ENCODE measurements at places on chromosomes 2 and 18. TPM values are rescaled to one million over a fixed set of nuclear protein-coding genes. Genes with fewer than 3 reads are reported as not detected.

- no peak for DNase-seq
These were observed 369.5 kb upstream of the CELF4 start for GRCh38 chr18:37935086-37935485.

- DNase-seq: no peak
These were observed 40.8 kb upstream of the PXDN start for GRCh38 chr2:1784986-1785617.

- no peak for DNase-seq
These were observed 66.7 kb upstream of the RPL31 start for GRCh38 chr2:100935372-100935752.

Gene NEU2
- total RNA-seq: not detected

Gene CFAP221
- total RNA-seq: 1.8 TPM

DNA sequence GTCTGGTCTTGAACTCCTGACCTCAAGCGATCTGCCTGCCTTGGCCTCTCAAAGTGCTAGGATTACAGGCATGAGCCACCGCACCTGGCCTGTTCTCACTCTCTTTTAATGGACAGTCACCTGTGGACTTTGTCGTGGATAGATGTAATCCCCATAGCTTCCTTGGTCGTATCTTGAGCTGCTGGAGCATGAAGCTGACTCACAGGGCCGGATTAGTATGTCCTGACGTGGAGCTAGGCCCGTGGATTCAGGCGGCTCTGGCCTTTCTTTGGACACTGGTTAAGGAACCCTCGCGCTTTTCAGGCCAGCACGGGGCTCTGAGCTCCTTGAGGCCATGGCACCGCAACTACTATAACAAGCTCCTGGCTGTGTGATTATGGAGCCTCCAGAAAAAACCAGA is 27.5 kb upstream of the GBX2 start:
- DNase-seq: peak; percentile 40

DNA sequence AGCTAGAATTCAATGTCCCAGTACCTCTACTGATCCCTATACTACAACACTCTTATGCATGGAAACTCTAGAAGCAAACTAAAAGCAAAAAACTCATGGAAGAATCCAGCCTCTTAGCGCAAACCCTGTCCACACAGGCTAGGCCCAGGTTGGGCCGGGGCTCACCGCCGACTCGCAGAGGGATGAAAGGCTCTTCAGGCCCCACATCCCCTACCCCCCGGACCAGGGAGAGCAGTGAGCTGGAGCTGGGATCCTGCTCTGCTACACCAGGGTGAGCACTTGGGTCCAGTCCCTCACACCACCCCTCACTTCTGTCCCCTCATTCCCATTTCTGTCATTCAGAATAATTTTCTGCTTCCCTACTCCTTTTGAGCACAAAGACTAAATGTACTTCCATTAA is 2.0 kb downstream of the OST4 start:
- peak; percentile 47 for DNase-seq

Gene DHRS9
- total RNA-seq: 4.9 TPM

DNA sequence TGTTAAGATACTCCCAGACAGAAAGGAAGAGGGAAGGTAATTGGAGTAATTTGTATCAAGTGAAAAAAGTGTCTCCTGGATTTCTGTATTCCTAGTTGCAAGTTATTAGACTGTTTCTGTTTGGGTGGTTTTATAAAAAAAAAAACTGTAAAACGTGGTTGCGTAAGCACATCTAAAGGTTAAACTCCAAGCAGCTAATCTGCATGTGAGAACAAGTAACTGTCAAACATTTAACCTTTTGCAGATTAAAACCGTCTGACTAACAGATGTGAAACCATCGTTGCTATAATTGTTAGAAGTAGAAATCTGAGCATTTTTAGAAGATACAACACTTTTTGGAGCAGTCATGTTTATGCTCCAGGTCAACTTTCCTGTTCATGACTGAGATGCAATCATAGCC is 72.3 kb downstream of the AFF3 start:
- no peak for DNase-seq

Gene FAM110C
- 0.58 TPM for total RNA-seq

Gene SLC4A3
- 6.7 TPM for total RNA-seq

- no peak for DNase-seq
These were observed 64.9 kb downstream of the CHST9 start for GRCh38 chr18:27120246-27120645.

Gene RAD51AP2
- not detected for total RNA-seq

DNA sequence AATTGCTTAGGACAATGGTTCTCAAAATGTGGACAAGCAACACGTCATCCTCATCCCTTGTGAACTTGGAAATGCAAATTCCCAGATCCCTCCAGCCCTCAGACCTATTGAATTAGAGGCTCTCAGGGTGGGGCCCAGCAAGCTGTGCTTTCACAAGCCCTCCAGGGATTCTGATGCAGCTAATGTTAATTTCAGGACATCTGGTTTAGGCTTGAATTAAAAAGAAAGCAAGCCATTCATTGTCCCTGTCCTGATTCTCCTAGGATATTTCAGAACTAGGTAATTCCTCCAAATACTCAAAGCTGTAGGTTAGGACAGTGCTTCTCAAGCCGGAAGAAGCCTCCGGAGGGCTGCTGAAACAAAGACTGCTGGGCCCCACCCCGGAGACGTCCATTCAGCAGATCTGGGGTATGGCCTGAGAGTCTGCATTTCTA is 26.0 kb upstream of the GLI2 start:
- peak; percentile 56 for DNase-seq

- DNase-seq: peak; percentile 48
These were observed 11.8 kb upstream of the DUSP2 start for GRCh38 chr2:96156926-96157648.

DNA sequence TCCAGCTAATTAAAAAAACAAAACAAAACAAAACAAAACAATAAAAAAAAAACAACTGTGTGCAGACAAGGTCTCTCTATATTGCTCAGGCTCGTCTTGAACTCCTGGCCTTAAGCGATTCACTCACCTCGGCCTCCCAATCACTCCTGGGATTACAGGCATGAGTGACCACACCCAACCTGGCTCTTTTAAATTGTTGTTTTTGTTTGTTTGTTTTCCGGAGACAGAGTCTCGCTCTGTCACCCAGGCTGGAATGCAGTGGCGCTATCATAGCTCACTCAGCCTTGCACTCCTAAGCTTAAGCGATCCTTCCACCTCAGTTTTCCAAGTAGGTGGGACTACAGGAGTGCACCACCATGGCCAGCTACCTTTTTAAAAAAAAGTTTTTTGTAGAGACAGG is 201.6 kb downstream of the EN1 start:
- DNase-seq: no peak

Gene NYAP2
- 0.22 TPM for total RNA-seq

GRCh38 chr18:79690071-79690470 is 10.5 kb downstream of the CTDP1 start:
- no peak for DNase-seq

DNA sequence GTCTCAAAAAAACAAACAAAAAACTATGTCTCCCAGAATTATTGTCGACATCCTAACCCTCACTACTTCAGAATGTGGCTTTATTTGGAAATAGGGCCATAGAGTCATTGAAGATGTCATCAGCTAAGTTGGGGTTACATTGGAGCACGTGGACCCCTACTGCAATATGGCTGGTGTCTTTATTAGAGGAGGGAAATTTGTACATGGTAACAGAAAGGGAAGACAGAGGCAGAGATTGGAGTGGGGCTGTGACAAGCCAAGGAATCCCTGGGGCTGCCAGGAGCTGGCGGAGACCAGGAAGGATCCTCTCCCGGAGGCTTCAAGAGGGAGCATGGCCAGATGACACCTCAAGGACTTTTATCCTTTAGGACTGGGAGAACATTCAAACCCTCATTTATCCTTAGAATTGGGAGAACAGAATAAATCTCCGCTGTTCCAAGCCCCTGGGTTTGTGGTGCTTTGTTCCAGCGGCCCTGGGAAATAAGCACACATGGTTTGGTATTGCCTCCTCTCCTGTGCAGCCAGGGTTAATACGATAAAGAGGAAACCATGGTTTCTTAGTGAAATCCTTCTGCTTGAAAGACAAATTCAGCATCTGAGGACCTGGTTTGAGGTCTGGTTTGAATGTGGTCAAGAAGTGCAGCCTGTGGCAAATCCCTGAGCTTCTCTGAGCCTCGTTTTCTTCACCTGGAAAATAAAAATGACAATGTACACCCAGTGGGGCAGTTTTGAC is 184.7 kb downstream of the MYCN start:
- DNase-seq: no peak

GRCh38 chr2:12389344-12390045 is 327.2 kb upstream of the TRIB2 start:
- no peak for DNase-seq

Gene RSAD2
- total RNA-seq: 7.5 TPM

- DNase-seq: no peak
These were observed 231.3 kb upstream of the TANK start for GRCh38 chr2:160928854-160929301.

GRCh38 chr2:68774569-68775271 is 40.1 kb downstream of the ARHGAP25 start:
- peak; percentile 72 for DNase-seq

DNA sequence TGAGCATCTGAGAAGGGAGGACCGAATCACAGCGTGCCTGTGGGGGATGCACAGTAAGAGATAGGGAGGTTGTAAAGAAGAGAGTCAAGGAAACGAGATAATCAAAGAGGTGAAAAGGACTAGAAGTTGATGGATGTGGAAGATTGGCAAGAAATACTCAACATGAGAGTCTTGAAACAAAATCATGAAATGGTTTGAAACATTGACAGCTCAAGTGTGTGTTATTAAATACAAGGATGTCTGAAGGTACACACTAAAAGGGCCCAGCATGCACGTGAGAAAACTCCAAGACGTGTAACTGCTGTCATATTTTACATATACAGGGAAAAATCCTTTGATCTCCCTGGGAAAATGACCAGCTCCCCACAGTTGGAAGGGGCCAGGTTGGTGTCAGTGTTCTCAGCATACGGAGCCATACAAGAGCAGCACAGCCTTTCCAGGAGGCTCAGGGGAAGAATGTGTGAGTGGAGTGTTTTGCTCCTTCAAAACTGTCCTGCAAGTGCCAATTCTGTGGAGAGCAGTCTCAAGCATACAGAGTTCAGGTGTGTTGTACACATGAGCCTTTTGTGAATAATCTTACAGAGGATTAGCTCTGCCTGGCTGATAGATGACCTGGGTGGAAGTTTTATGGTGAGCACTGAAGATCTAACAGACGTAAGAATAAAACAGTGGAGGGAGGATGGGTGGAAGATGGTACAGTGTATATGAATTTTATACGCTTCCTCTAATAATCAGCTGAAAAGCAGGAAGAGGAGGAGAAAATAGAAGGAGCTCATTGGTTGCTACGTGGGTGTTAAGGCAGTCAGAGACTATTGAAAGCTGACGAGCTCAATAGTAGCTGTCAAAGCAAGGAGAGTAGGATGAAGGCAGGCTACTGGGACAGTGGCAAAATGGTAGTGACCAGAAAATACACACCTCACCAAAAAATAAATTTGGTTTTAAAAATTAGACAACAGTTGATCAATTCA is 126.8 kb downstream of the ATP9B start:
- DNase-seq: no peak

Gene POTEJ
- total RNA-seq: not detected

Gene TMEM247
- not detected for total RNA-seq

DNA sequence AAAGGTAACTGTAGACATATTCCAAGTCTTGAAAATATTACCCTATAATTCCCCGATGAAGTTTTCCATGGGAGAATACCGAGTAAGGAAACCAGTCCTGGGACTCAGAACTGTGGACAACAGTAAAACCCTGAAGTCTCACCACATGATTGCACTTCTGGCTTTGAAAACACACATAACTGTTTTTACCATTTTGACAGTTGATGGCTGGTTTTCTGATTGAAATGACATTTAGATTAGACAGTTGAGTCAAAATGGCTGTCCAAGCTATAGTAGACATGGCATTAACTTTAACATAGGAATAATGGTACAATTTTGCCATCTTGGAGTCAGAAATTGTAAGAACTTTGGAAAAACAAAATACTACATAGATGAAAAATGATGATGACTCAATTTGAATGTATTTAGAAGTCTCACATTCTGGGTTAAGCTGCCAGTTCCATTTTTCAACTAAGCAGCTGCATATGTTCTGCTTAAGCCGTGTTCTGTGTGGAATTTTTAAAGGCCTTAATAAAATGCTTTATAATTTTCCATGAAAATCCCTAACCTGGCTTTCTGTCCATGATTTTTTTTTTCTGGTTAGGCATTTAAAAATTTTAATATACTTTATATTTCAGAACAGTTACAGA is 38.3 kb upstream of the WIPF1 start:
- DNase-seq: no peak

DNA sequence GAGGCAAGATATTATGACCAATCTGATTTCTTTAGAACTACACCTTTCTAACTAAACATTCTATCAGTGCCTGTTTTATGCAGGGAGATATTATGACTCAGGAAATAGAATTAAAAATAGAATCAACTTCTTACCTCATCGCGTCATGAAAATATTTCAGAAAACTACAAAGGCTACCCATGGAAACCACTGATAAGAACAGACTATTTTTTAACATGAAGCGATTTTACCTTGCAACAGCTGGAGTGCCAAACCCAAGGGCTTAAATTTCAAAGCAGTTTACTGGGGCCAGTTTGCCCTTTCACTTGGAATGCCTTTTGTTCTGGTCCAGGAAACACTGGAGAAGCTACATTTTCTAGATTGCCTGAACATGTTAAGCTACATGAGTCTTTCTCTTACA is 304.8 kb upstream of the CCDC68 start:
- DNase-seq: no peak

DNA sequence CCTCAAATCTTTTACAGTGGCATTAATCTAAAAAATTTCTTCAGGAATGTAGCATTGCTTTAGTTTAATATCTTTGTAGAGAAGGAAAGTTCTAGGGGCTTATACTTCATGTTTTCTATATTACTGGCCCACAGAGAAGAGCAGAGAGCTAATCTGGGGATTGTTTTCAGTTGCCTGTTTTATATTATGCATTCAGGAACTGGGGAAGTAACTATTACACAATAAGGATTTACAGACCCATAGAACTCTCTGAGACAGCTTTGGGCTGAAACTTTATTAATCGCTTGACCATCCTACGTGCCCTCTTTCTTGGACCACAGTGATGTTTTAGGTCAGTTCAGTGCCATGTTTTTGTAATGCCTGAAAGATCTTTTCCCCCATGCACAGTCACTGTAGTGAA is 29.9 kb downstream of the BIRC6 start:
- no peak for DNase-seq

Gene CENPA
- 0.31 TPM for total RNA-seq

GRCh38 chr2:124805060-124805459 is 780.0 kb downstream of the CNTNAP5 start:
- DNase-seq: no peak

GRCh38 chr18:75360215-75360614 is 67.3 kb downstream of the SMIM21 start:
- no peak for DNase-seq

GRCh38 chr18:50649821-50650220 is 89.9 kb downstream of the MAPK4 start:
- DNase-seq: no peak

DNA sequence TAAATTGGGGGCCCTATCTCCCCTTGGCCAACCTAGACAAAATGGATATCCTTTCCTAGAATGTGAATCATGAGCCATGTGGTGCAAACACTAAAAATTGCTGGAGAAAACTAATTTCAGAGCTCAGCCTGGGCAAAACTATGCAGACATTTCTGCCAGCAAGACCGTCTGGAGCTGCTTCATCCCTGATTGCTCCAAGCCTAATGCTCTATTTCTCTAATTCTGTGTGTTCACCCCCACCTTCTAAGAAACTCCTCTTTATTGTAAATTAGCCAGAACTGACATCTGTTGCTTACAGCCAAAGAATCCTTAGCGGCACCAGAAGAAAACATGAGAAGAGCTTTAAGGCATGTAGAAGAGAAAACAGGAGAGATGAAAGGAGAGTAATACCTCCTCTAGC is 337.7 kb upstream of the CHAC2 start:
- no peak for DNase-seq

GRCh38 chr2:203122317-203122986 is 107.8 kb downstream of the NBEAL1 start:
- DNase-seq: no peak

- peak; percentile 47 for DNase-seq
These were observed 56.9 kb downstream of the ACKR3 start for GRCh38 chr2:236626391-236627150.
